ENCODE measurements at places on chromosomes 11 and 22. TPM values are rescaled to one million over a fixed set of nuclear protein-coding genes. Genes with fewer than 3 reads are reported as not detected.
A peak's percentile ranks its signal among the peaks of the same experiment; 100 is the strongest.

DDX25 gene
- 0.26 TPM for total RNA-seq

MS4A6E gene
- not detected for total RNA-seq

MPPED2 gene
- total RNA-seq: 0.62 TPM

FAM227A gene
- 0.50 TPM for total RNA-seq

TRPM5 gene
- total RNA-seq: not detected

PARVG gene
- 72.9 TPM for total RNA-seq

CECR2 gene
- 0.26 TPM for total RNA-seq

THY1 gene
- 0.30 TPM for total RNA-seq

DNA sequence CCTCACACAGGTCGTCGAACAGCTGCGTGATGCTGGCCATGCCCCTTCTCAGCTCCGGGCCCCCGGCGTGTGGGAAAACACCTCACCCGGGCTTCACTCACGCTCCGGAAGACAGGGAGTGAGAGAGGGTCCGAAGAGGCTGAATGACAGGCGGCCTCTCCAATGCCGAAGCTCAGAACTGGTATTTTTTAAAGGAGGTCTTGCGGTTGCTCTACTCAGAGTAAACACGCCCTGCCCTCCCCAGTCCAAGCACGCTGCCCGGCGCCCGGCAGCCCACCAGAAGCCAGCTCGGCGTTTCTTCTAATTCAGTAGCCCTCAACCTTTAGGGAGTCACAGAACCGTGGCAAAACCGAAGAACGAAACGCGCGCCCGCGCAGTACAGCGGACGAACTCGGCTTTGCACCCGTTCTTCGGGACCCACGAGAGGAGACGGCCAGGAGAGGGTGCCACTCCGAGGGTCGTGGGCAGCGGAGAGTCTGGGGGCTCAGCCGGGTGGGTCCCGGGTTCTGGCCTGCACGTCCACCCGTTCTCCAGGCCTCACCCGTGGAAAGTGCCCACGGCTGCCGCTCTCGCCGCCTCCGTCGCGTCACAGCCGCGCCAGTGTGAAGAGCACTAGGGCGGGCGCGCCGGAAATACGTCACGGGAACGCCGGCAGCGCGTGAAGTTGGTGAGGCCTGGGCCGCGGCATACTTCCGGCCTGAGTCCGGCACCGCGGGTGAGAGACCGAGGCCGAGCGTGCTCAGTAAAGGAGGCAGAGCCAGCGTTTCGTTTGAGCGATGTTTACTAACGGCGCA lies at the start of gene TUBGCP6:
Gene TUBGCP6, minus strand, starts transcription at position 604 of the 794 bp plus-strand sequence. Its CDS starts 564 bp downstream, at position 40.
- peak within 1 kb of the TSS; percentile 99 for H3K4me3 ChIP-seq
- peak within 1 kb of the TSS; percentile 97 for H3K27ac ChIP-seq
- H3K4me1 ChIP-seq: peaks cover 29% of the 10 kb centered on the region
- peaks cover 15% of the 10 kb centered on the region for H3K36me3 ChIP-seq
- no peaks in the 10 kb centered on the region for H3K27me3 ChIP-seq

GRCh38 chr11:103586756-103587155 lies 449.7 kb upstream of the DDI1 start:
- H3K36me3 ChIP-seq: no peaks in the 10 kb centered on the region
- peaks cover 4% of the 10 kb centered on the region for H3K27me3 ChIP-seq
- H3K4me1 ChIP-seq: no peaks in the 10 kb centered on the region

DNA sequence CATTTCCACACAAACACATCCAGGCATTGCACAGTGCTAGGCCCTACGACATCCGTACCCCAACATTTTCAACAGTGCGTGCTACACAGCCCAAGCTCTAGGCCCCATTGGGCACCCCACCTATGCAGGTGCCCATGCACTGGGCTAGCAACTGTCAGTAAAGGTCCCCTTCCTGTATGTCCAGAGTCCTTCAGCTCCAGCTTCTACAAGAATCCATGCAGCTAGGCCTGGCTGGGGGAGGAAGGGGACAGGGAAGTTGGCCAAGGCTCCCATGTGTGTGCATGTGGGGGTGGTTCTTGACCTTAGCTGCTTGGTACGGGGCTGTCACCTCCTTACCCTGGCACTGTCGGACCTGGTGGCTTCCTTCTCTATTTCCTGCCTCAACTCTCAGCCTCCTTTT lies 1.3 kb downstream of the B3GAT1 start:
- H3K36me3 ChIP-seq: no peaks in the 10 kb centered on the region
- no peak for DNase-seq
- peaks cover 69% of the 10 kb centered on the region for H3K27me3 ChIP-seq

DNA sequence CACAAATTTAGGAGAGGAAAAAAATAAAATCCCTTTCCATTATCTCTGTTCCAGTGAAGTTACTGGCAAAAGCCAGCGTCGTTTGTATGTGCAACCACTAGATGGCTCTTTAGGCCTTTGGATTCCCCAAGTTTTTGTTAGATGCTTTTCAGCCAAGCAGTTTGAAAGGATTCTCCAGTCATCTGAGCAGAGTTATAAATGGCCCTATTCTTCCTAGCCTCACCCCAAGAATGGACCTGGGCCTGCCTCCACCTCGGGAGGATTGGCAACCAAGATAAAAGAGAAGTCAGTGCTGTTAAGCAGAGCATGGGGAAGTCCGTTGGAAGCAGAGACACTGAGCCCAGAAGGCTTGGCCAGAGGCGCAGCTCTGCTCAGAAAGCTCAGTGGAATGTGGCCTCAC lies 15.4 kb downstream of the FAM181B start:
- H3K27me3 ChIP-seq: no peaks in the 10 kb centered on the region
- DNase-seq: no peak
- no peaks in the 10 kb centered on the region for H3K36me3 ChIP-seq
- no peak overlapping the region for H3K4me3 ChIP-seq
- H3K4me1 ChIP-seq: no peaks in the 10 kb centered on the region

GRCh38 chr11:78990261-78990660 lies 415.6 kb upstream of the NARS2 start:
- no peak for DNase-seq
- no peak overlapping the region for H3K4me3 ChIP-seq
- no peaks in the 10 kb centered on the region for H3K4me1 ChIP-seq

- peaks cover 51% of the 10 kb centered on the region for H3K27me3 ChIP-seq
- peaks cover 30% of the 10 kb centered on the region for H3K4me1 ChIP-seq
- DNase-seq: no peak
- no peak overlapping the region for H3K27ac ChIP-seq
- no peaks in the 10 kb centered on the region for H3K36me3 ChIP-seq
- H3K4me3 ChIP-seq: no peak overlapping the region
These were observed 1.1 kb upstream of the SHISA8 start for GRCh38 chr22:41915786-41916493.

DNA sequence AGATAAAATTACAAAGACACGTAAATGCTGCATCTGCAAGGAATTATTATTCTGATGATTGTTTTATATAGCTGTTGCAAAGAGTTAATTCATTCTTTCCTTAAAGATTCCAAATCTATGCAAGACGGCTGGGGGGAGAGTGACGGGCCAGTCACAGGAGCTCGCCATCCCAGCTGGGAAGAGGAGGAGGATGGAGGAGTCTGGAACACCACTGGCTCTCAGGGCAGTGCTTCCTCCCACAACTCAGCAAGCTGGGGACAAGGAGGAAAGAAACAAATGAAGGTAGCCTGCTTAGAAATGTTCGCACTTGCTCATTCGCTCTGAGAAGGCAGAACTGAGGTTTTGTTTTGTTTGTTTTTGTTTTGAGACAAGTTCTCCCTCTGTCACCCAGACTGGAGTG lies 73.0 kb upstream of the ADSL start:
- peaks cover 22% of the 10 kb centered on the region for H3K36me3 ChIP-seq
- H3K4me3 ChIP-seq: no peak overlapping the region
- H3K27me3 ChIP-seq: no peaks in the 10 kb centered on the region
- peak overlapping the region; percentile 25 for H3K27ac ChIP-seq

DNA sequence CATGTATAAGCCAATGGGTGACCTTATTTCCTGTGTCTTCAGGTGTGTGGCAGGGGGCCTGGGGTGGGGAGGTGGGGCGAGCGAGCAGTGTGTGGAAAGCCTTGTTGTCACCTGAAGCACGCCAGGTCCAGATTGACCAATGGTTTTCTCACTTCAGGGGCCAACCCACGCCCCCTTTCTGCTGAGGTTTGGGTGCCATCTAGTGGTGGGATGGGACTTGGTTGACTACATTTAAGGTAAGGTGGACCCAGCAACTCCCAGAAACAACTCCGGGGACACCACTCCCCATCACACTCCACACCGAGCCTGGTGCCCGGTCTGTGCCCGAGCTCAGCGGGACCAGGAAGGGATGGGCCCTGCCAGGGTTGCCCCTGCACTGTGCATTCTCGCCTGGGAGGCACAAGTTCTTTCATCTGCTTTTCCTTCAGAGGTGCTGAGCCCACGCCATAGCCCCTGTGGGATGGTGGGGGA lies 40.0 kb downstream of the TPCN2 start:
- DNase-seq: peak; percentile 53
- H3K4me1 ChIP-seq: no peaks in the 10 kb centered on the region
- peaks cover 14% of the 10 kb centered on the region for H3K36me3 ChIP-seq
- H3K27ac ChIP-seq: no peak overlapping the region
- no peaks in the 10 kb centered on the region for H3K27me3 ChIP-seq
- H3K4me3 ChIP-seq: no peak overlapping the region

DNA sequence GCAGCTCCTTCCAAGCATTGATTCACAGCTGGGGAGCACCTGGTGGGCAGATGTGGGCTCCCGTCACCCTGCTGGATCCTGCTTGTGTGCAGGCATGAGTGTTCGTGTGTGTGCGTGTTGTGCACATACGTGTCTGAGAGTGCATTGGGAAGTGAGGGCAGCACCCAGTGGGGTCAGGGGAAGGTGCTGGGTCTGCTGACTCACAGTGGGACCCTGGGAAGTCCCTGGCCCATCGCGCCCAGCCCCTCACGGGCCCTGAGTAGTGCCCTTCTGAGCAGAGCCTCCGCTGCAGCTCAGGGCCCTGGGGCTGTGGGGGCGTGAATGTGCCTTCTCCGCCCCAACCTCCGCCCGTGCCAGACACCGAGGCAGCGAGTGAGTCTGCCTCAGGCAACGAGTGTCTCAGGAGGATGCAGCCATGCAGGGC lies 36.8 kb downstream of the WNT11 start:
- no peak for DNase-seq
- peaks cover 6% of the 10 kb centered on the region for H3K27me3 ChIP-seq
- H3K4me3 ChIP-seq: no peak overlapping the region
- H3K27ac ChIP-seq: no peak overlapping the region
- no peaks in the 10 kb centered on the region for H3K36me3 ChIP-seq

DNA sequence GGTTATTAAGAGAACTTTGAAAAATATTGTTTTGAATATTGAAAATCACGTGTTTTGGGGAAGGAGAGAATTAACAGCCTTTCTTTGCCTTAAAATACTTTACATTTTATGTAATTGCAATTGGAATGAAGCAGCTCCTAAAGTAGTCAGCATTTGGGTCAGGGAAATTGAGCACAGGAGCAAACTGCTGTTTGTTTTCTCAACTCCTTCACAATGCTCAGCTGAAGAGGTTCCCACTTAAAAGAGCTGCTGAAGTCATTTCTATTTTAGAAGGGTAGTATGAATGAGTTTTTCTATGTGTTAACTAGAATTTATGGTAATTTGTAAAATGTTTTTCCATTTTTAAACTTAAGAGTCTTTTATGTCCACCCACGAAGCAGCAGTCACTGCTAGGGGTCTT lies 8.1 kb upstream of the UCP2 start:
- no peak overlapping the region for H3K4me3 ChIP-seq
- H3K27me3 ChIP-seq: no peaks in the 10 kb centered on the region
- DNase-seq: no peak
- H3K27ac ChIP-seq: peak overlapping the region; percentile 23

GRCh38 chr11:45082744-45083543 lies 63.5 kb upstream of the PRDM11 start:
- no peaks in the 10 kb centered on the region for H3K27me3 ChIP-seq
- peaks cover 48% of the 10 kb centered on the region for H3K4me1 ChIP-seq
- H3K36me3 ChIP-seq: peaks cover 19% of the 10 kb centered on the region
- DNase-seq: no peak

GRCh38 chr22:23083315-23084021 lies 13.1 kb downstream of the GNAZ start:
- no peak overlapping the region for H3K27ac ChIP-seq
- H3K36me3 ChIP-seq: no peaks in the 10 kb centered on the region
- peaks cover 4% of the 10 kb centered on the region for H3K4me1 ChIP-seq
- no peak overlapping the region for H3K4me3 ChIP-seq

GRCh38 chr11:10588904-10589303 lies 20.4 kb upstream of the LYVE1 start:
- no peak overlapping the region for H3K27ac ChIP-seq
- no peak overlapping the region for H3K4me3 ChIP-seq
- peaks cover 4% of the 10 kb centered on the region for H3K27me3 ChIP-seq
- no peak for DNase-seq
- H3K4me1 ChIP-seq: no peaks in the 10 kb centered on the region

DNA sequence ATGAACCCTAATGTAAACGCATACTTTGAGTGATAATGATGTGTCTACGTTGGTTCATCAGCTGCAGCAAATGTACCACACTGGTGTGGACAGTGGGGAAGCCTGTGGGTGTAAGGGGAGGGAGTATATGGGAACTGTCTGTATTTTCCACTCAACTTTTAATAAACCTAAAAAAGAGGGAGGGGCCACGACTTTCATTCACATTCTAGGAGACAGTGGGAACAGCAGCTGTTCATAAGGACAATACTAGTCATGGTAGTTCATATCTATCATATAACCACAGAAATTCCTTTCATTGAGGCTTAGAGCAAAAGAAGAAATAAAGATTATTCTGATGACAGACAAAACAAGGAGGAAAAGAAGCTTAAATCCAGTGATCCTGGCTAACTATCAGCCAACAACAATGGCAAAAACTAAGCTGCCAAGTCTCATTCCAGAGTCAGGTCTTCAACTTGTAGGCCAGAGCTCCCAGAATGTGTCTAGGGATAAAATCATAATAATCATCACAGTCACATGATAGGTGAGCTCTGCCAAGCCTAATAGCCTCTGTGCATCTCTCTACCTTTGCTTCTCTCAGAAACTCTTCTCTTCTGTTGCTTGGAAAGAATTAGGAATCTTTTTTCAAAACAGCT lies 59.4 kb upstream of the CHRM4 start:
- H3K36me3 ChIP-seq: peaks cover 8% of the 10 kb centered on the region
- peaks cover 10% of the 10 kb centered on the region for H3K4me1 ChIP-seq
- no peak overlapping the region for H3K4me3 ChIP-seq
- H3K27ac ChIP-seq: no peak overlapping the region

GRCh38 chr11:65532388-65533064 lies 7.6 kb downstream of the SCYL1 start:
- no peak overlapping the region for H3K27ac ChIP-seq
- H3K4me1 ChIP-seq: peaks cover 17% of the 10 kb centered on the region
- no peak for DNase-seq
- no peaks in the 10 kb centered on the region for H3K27me3 ChIP-seq
- peaks cover 10% of the 10 kb centered on the region for H3K36me3 ChIP-seq

DNA sequence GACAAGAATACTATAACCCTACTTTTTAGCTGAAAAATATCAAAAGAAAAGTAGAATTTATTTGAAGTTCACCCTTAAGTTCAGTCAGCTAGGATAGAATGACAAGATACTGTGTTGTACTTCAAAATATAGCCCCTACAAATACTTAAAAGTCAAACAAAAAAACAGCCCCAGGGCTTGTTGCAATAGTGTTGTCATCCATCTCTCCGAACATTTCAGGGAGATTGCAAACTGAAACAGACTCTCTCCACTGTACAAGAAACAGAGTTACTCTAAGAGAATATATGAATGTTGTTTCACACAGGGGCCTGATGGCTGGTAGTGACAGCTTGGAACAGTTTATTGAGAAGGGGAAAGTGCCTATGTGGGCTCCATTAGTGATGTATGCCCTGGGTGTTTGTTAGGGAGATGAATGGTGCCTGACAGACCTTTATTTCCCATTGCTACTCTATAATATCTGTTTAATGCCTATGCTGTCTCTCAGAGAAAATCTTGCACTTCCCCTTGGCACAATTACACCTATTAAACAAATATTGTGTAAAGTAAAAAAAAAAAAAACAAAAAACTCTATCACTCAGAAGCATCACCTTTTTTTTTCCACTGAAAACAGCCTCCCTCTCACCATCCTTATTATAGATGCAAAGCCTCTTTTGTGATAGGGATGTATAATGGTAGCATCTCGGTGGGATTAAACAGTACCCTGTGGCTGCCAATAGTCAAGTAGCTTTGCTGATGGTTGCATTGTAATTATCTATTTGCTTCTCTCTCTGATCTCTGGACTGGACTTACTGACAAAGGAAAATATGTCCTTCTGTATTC lies 506.3 kb upstream of the LUZP2 start:
- no peak for DNase-seq
- H3K4me1 ChIP-seq: no peaks in the 10 kb centered on the region
- H3K27me3 ChIP-seq: no peaks in the 10 kb centered on the region
